ENCODE measurements at places on chromosomes 16 and 17.

DNA sequence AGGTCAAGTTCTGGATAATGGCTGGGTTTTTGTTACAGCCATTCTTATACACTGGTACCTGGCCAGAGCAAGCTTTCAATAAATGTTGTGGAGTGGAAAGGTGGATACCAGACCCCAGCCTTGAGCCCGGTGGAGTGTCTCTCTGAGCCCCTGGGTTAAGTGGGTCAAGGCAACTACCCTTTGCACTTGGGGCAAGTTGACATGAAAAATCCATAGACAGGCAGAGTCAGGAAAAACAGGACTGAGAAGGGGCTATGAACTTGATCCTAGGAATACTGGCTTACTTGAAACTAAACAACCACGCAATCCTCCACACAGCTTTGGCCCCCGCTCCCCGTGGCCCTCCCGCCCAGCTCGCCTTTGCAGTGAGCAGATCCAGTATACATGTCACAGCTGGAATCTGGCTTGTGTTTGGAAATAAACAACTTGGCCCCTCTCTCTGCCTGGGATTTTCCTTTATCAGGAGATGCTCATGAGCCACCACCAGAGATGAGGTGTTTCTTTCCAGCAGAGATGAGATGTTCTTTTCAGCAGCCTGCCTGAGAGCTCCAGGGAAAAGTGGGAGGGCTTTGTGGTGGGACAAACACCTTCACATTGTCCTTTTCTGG lies 65.9 kb downstream of the KSR1 start:
- no peak for DNase-seq

GRCh38 chr17:49000943-49001342 lies 3.8 kb downstream of the IGF2BP1 start:
- DNase-seq = no peak

DNA sequence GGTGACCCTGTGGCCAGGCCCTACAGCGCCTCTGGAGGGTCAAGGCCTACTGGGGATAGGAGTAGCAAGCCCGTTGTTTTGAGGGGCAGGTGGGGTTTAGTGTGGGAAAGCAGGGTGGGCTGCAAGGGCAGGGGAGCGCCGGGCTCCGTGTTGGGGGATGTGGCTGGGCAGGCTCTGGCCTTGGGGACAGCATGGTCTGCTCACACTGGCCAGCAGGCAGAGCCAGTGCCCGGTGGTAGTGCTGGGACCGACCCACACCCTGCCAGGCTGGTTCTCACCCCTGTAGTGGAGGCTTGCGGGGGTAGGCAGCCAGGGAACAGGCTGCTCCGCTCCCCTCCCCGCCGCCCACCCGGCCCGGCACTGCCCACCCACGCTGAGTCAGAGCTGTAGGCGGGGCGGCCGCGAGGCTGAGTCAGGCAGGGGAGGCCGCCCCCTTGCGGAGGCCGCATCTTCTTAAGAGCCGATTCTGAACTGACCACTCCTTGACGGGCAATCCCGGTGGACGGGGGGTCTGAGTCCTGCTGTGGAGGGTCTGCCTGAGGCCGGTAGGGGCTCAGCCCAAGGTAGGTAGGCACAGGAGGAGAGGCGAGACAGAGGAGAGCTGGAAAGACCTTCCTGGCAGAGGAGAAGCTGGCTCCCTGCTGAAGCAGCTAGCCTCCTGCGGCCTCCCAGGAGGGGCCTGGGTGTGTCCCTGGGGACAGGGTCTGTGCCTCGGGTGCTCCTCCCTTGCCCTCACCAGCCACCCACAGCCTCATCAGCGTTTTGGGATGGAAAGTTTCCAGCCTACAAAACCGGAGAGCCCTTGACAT lies 62.4 kb downstream of the BAIAP2 start:
- peak; percentile 52 for DNase-seq

- no peak for DNase-seq
Measured at GRCh38 chr17:55405600-55405999, 16.0 kb downstream of the MMD start.

DNA sequence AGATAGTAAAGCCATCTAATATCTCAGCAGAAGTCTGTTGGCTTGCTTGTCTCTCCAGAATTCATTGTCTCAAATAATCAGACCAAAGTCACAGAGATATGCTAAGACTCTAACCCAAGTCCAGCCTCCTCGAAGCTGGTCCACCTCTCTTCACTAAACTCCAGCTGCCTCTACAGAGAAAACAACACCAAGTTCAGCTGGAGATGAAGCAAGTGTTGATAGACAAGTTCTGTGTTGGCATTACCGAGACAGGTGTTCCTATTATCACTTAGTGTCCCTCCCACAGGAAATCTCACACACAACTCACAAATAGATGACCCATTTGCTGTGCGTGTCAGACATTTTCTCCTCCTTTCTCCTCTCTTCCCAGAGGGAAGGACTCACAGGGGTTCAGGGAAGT lies 164.4 kb upstream of the ANKFN1 start:
- DNase-seq = no peak

DNA sequence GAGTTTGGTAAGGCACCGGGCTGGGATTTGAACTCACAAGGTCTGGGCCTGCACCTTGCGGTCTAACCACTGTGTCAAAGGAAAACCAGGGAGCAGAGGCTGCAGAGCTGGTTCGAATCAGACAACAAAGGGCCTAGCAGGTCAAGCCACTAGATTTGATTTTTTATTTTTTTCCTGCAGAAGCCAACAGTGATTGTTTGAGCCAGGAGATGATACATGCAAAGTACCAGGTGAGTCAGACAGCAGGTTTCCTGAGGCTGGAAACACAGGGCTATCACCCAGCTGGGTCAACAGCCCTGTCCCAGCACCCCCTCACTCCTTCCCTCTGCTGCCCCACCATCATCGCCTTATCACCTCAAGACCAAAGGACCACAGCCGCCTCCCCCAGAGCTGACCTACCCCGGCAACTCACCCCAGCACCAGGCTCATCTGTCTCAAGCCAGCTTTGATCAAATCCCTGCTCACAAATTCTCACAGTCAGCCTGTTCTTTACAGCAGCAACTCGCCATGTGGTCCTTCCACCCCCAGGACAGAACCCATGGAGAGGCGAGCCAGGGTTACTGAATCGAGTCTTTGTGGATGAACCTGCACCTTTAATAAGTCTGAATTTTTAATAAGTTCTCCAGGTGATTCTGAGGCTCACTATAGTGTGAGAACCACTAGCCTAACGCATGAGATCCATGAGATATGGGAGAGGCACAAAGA lies 13.0 kb upstream of the KRT19 start:
- no peak for DNase-seq

DNA sequence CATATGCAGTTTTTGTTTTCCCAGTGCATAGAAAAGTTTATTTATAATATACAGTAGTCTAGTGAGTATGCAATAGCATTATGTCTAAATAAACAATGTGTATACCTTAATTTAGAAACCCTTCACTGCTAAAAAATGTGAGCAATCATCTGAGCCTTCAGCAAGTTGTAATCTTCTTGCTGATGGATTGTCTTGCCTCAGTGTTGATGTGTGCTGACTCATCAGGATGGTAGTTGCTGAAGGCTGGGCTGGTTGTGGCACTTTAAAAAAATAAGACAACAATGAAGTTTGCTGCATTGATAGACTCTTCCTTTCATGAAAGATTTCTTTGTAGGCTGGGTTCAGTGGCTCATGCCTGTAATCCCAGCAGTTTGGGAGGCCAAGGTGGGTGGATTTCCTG lies 13.9 kb upstream of the CAPNS2 start:
- DNase-seq = no peak

DNA sequence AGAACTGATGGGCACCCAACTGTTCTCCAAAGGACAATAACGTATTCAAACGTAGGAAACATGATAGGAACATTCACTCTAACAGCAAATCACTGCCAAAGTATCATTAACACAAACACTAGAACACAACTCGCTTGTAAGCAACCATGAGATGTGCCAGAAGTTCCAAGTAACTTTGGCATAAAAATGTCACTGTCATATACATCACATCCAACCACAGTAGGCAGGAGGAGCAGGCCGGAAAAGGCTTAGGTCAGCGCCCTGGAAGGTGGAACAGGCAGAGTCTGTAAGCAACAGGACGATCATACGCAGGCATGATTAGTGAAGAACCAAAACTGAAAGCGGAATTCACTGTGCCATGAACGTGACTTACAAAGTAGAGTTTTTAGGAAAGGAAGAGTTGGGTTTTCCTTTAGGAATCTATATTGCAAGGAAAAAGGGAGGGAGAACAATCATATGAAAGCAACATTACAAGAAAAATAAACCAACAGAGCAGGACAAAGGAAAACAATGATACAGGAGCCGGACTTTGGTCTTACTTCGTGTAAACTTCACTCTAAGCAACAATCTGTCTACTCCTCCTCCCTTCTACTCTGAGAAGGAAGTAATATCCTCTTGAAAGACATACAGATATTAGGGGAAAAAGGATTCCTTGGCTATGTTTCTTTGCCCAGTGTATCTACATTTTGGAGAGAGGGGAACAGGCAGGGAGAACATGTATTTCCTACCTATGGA lies 52.3 kb downstream of the YWHAE start:
- DNase-seq = no peak

Measured in CD4-positive, alpha-beta T cell treated with Interleukin-12 subunit alpha and Interleukin-12 subunit beta, for 1 hour (primary cell).